ENCODE measurements at places on chromosomes 2 and 18.
A peak's percentile ranks its signal among the peaks of the same experiment; 100 is the strongest.

- no peak for DNase-seq
Observed at GRCh38 chr2:175007510-175007909, 2.3 kb upstream of the CHN1 start.

- DNase-seq = no peak
Observed at GRCh38 chr2:175154661-175155082, 13.3 kb downstream of the ATF2 start.

- no peak for DNase-seq
Observed at GRCh38 chr2:236861196-236861875, 224.4 kb upstream of the COPS8 start.

GRCh38 chr18:69401972-69402532 lies 1.4 kb downstream of the DOK6 start:
- DNase-seq = no peak

GRCh38 chr2:38515155-38516074 lies 87.3 kb downstream of the HNRNPLL start:
- DNase-seq = peak; percentile 40

DNA sequence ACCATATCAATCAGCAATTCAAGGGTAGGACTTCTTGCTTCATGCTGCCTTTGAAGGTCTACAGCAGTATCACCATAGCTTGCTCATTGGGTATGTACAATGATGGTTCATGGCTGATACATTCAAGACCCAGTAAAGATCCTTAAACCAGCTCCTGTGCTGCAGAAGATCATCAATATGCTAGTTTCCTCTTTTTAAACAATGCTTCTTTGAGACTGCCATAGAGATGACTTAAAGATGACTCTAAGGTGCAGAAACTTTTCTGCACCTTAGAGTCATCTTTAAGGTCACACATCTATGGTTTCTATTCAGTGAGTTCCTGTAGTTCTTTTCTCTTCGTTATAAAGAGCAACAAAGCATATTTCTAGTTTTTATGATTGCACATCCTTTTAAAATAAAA lies 102.8 kb upstream of the KLHL14 start:
- DNase-seq = no peak

DNA sequence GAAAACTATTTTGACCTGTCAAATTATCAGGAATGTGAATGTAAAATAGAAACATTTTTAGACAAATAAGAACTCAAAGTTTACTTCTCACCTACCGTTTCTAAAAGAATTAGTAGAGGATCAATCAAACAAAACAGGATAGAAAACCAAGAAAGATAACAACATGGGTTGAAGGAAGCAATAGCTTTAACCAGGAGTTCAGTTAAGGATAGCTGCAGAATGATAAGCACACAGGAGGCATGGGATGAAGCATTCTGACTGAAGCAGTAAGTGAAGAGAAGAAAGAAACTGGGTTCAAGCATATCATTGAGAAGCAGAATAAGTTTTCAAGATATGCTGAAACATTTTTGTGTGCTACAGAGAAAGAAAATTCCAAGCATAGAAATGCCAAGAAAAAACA lies 52.3 kb downstream of the TWSG1 start:
- DNase-seq = no peak

- peak; percentile 67 for DNase-seq
Observed at GRCh38 chr2:224778474-224778877, 62.3 kb upstream of the CCDC195 start.

DNA sequence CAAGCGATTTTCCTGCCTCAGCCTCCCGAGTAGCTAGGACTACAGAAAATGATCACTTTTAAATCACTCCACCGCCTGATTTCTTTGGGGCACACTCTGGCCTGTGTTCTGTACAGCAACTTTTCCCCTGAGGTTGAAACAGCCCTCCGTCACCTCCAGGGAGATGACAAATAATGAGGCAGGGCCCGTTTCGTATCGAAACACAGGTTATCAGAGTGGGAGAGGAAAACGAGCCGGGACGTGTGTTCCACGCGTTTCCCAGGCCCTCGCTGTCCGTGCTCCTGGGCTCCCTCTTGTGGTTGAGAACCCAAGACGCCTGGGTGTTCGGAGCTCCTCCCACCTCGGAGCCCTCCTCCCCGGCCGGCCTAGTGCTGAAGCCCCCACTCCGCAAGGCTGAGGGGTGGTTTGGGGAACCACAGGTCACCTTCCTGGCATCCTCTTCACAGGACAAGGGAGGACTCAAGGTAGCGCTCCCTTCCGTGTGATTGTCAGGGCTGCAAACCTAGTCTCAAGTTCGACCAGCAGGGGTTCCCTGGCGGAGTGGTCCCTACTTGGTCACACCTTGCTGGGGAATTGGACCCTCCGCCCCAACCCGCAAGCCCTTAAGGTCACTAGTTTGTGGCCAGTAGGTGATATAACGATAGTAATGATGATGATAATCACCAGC lies 12.8 kb downstream of the ATP6V1B1 start:
- peak; percentile 82 for DNase-seq

- DNase-seq = no peak
Observed at GRCh38 chr2:171878481-171878993, 15.5 kb downstream of the SLC25A12 start.

GRCh38 chr2:111930875-111931274 lies 32.5 kb downstream of the MERTK start:
- no peak for DNase-seq

DNA sequence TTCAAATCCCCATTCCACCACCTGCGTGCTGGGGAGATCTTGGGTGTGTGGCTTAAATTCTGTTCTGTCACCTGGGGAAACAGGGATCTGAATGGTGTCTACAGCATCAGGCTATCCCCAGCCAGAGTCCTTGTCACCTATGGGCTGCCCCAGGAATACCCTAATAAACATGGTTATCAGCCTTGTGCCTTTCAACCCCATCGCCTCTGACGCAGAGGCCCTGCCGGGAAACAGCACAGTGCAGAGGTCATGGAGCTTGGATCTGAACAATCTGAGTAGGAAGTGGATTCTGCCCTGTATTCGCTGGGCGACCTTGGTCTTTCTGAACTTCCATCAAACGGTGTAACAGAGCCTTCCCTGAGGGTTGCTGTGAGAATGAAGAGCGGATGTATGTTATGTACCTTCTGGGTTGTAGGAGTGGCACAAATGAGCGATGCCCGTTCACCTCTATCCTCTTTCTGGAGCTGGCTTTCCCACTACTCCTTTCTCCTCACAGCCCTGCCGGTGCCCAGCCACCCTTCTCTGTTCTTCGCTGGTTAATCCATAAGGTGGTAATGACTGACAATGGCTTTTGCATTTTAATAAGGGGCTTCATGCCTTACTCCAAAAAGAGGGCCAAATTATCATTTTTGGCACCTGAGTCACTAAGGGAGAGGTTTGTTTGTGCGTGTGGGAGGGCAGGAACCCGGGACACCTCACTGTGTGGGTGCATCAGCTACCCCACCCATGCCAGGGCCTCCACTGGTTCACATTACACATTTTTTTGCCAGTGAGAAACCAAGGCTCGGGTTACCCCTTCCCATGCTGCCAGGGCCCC lies 256.5 kb downstream of the MYCN start:
- DNase-seq = peak; percentile 45

- no peak for DNase-seq
Observed at GRCh38 chr2:216142540-216142939, 33.4 kb downstream of the XRCC5 start.

DNA sequence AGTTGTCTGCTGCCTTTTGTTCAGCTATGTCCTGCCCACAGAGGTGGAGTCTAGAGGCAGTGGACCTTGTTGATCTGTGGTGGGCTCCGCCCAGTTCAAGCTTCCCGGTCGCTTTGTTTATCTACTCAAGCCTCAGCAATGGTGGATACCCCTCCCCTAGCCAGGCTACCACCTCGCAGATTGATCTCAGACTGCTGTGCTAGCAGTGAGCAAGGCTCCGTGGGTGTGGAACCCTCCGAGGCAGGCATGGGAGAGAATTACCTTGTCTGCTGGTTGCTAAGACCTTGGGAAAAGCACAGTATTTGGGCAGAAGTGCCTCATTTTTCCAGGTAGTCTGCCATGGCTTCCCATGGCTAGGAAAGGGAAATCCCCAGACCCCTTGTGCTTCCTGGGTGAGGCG lies 146.0 kb downstream of the KCNJ3 start:
- DNase-seq = no peak

GRCh38 chr18:48436907-48437306 lies 27.7 kb upstream of the ZBTB7C start:
- no peak for DNase-seq

- DNase-seq = no peak
Observed at GRCh38 chr2:135573620-135574019, 42.3 kb downstream of the R3HDM1 start.

DNA sequence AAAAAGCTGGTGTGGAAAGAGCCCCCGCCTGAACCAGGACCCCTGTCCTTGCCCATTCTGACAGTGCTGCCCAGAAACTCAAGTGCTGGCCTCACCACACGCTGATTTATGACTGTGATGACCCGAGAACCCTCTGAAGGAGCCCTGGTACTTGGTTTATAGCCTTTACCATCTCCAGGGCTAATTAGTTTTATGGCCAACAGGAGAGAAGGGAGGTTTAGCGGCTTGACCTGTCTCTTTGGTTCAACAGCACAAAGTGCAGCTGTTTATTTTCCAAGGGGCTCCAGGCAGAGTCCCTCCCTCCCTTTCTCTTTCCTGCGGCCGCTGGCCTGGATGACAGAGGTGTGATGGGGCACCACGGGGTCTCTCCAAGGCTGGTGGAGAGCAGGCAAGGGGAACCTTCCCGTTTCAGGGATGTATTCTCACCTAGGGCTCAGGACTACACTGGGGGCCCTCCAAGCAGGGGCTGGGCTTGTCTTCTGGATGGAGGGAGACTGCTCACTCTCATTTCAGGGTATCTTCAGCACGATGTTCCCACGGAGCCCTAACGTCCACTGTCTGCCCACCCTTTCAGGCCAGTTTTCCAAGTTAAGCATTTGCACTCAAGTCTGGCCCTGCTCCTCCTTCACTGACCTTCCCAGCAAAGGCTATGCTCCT lies 174.2 kb upstream of the GLI2 start:
- DNase-seq = no peak

DNA sequence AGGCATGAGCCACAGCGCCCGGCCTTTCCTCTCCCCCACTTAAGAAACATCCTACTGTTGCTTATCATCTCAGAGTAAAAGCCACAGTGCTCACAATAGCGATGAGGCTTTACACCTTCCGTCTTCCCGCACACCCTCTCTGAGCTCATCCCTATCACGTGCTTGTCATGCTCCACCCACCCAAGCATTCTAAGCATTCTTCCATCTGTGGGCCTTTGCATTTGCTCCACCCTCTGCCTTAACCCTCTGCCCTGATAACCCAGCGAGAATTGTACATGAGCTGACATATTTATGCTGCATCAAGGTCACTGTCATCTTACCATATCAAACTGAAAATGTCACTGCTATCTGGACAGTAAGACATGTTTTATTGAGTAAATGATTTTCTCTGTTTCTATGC lies 22.6 kb downstream of the FOXI3 start:
- DNase-seq = no peak

- no peak for DNase-seq
Observed at GRCh38 chr2:197280015-197280702, 30.4 kb downstream of the ANKRD44 start.

GRCh38 chr2:41871080-41871479 lies 176.7 kb upstream of the PKDCC start:
- no peak for DNase-seq

DNA sequence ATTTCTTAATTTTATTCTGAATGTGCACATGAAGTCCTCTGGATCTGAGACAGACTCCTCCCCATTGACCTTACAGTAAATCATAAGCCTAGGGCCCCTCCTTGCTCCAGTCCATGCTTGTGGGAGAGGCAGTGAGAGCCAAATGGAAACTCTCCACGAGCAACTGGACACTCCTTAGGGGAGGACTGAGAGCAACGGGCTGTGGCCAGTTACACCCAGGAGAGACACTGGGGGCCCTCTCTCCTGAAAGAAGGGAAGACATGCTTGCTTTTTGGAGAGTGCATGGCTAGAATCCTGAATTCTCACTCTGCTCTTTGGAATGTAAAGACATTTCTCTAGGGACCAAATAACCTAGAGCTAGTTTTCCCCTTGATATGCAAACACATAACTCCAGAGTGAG lies 49.0 kb upstream of the BIN1 start:
- peak; percentile 36 for DNase-seq

DNA sequence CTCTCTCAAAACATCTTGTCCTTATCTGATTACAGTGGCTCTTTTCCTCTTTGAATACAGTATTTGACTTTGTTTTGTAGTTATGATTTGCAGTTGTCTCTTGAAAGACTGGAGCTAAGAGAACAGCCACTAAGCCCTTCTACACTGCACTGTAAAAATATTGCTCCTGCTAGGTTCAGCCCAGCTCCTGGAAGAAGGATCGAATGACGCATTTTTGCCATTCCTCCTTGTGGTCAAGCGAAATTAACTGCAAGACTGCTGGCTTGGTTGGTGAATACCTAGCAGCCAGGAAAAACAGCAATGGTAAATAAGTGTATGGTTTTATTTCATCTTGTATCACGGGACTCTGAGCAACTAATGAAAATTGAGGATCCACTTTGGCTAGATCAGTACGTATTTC lies 407.8 kb upstream of the CDH2 start:
- DNase-seq = no peak

DNA sequence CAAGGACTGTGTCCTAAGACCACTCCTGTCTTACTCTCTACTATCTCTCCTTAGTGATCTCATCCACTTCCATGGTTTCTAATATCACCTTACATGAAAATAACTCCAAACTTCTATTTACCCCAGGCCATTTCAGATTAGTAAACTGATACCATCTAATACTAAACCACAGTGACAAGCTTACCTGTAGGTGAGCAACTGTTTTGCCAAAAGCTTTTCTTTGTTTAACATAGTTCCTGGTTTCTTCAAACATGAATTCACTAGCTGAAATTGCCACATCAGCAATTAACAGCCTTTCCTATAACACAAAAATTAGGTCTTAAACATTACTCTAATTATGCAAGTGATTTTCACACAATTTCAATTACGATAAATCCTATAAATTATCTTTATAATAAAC lies 22.1 kb downstream of the ACADL start:
- no peak for DNase-seq

DNA sequence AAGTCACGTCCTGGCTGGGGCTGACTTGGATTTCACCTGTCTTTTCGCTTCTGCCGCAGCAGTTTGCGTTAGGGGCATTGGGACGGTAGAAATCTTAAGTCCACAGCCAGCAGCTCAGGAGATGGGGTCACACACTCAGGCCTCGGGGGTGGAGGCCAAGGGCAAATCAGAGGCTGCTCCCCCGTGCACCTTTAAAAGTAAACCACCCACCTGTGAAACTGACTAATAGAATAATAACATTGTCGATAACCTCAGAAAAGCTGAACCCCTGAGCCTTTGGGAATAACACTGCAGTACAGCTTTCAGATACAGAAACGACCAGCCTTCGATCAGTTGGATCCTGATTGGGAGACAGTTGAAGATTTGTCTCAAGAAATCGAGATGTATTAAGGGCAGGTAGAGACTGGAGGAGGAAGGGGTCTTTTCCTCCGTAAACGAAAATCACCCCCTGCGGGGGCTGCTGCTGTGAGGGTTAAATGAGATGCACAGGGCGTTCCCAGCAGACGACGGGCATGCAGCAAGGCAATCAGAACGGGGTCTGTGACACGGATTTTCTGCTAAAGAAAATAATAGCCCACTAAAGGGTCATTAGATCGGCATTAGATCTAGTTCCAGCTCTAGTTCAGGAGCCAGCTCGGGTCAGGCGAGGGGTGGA lies 16.4 kb upstream of the NFATC1 start:
- no peak for DNase-seq
